ENCODE measurements at places on chromosomes 7 and 10. TPM values are rescaled to one million over a fixed set of nuclear protein-coding genes. Genes with fewer than 3 reads are reported as not detected.

- DNase-seq, result no peak
Observed at GRCh38 chr10:71161425-71161824, 50.9 kb upstream of the UNC5B start.

DNA sequence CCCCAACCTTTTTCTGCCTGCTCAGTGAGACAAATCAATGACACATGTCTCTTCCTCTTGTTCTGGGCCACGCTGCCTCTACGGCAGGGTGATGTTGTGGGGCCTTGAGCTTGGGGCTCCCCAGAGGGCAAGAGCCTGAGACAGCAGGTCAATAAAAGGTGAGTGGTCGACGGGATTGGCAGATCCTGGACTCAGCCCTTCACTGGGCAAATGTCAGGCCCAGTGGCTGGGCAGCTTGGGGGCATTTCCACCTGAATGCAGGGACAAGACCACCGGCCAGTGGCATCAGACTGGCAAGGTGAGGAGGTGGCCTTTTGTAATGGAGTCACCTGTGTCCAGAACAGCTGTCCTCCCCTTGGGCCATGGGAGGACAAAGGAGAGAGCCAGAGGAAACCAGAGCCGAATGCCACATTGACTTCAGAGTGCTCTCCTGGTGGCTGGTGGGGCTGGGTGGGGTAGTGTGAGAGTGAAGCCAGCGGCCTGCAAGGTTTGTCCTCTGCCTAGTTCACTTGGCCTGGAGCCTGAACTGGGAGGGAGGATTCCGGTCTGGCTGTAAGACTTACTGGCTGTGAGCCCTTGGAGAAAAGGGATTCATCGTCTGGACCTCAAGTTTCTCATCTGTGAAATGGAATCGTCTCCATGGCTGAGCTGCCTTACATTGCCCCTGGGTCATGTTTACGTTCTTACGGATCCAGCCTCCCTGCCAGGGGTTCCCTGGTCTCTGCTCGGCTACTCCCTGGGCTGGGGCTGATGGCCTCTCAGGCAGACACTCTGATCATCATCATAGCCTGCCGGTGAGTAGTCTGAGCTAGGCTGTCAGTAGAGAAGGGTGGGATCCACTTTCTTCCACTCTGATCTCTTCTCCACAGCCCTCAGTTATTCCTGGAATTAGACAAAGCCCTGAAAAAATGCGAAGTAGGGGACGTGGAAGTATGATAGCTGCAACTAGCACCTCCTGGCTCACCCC is 25.4 kb upstream of the CRHR2 start:
- DNase-seq, result no peak

- no peak for DNase-seq
Observed at GRCh38 chr7:135825406-135825805, 76.8 kb upstream of the FAM180A start.

The PHKG1 gene
- 41.5 TPM for polyA plus RNA-seq

The SLC26A5 gene
- 0.13 TPM for polyA plus RNA-seq

Measured in forelimb muscle (tissue), 1 donor.